Airway epithelial cell (primary cell): ENCODE measurements at places on chromosomes 7 and 10. TPM values are rescaled to one million over a fixed set of nuclear protein-coding genes. Genes with fewer than 3 reads are reported as not detected.

Gene TNPO3
- total RNA-seq: 39.1 and 41.4 TPM in 2 replicates

Gene ACTA2
- 19.7 and 20.5 TPM in 2 replicates for total RNA-seq

Gene STRIP2
- 3.2 and 3.8 TPM in 2 replicates for total RNA-seq

Gene MACC1
- total RNA-seq: 16.3 and 16.7 TPM in 2 replicates

Gene GPR158
- total RNA-seq: not detected in 2 replicates

Gene AGR3
- total RNA-seq: not detected in 2 replicates

Gene PARD3
- total RNA-seq: 29.0 and 44.2 TPM in 2 replicates

Gene SLC13A1
- not detected in 2 replicates for total RNA-seq

Gene GIMAP1
- total RNA-seq: not detected in 2 replicates

Gene SLC39A12
- not detected in 2 replicates for total RNA-seq

Gene SPDYE11
- total RNA-seq: not detected in 2 replicates

Gene OPALIN
- total RNA-seq: not detected in 2 replicates

Gene CFAP58
- total RNA-seq: 0.05 and 0.28 TPM in 2 replicates

Gene RSBN1L
- 13.5 and 16.6 TPM in 2 replicates for total RNA-seq
